ENCODE measurements at places on chromosomes 7 and 10.

GRCh38 chr7:112173568-112173905 lies 32.7 kb downstream of the DOCK4 start:
- H3K27me3 ChIP-seq, result no peaks in the 10 kb centered on the region
- H3K4me1 ChIP-seq, result peaks cover 7% of the 10 kb centered on the region
- no peak overlapping the region for H3K27ac ChIP-seq
- H3K36me3 ChIP-seq, result no peaks in the 10 kb centered on the region
- DNase-seq, result no peak
- H3K4me3 ChIP-seq, result no peak overlapping the region

- no peak overlapping the region for H3K4me3 ChIP-seq
- H3K36me3 ChIP-seq, result no peaks in the 10 kb centered on the region
- peaks cover 8% of the 10 kb centered on the region for H3K4me1 ChIP-seq
Measured at GRCh38 chr7:90680484-90680883, 84.4 kb downstream of the CDK14 start.

GRCh38 chr7:100011516-100011915 lies 3.9 kb upstream of the ZKSCAN1 start:
- H3K27ac ChIP-seq, result no peak overlapping the region
- H3K36me3 ChIP-seq, result no peaks in the 10 kb centered on the region
- peaks cover 3% of the 10 kb centered on the region for H3K4me1 ChIP-seq
- DNase-seq, result no peak

DNA sequence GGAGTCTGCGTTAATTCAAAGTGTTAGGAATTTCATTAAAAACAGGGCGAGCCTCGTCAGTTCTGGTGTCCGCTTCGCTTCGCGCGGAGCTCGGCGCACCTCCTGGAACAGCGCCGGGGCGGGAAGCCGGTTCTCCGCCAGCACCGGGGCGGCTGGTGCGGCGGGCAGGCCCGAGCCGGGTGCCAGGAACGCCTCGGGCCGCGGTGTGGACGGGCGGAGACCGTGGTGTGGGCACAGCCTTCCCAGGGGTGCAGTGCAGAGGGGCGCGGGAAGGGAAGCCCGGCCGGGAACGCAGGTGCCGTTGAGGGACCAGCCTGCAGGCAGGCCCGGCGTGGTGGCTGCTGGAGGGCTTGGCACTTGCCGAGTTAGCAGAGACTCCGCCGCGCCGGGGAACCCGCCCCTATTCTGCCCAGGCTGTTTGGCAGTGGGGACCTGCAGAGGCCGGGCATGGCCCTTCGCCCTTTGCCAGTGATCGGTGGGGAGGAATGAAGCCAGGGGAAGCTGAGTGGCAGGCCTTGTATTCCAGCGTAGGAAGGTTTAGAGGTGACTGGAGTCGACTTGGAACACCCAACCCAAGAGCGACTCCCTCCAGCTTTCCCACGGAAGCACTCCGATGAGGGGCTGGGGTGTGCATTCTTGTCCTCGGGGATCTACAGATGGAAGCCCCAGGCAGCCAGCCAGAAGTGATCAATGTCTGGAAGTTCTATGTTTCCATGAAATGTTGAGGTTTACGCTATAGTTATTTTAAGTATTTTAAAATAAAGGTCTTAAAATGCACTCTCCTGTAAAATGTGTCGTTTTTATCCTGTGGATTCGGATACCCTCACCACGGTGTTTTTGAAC lies 945 bp upstream of the RHEB start:
- peak overlapping the region; percentile 91 for H3K27ac ChIP-seq
- no peak for DNase-seq
- H3K36me3 ChIP-seq, result no peaks in the 10 kb centered on the region

DNA sequence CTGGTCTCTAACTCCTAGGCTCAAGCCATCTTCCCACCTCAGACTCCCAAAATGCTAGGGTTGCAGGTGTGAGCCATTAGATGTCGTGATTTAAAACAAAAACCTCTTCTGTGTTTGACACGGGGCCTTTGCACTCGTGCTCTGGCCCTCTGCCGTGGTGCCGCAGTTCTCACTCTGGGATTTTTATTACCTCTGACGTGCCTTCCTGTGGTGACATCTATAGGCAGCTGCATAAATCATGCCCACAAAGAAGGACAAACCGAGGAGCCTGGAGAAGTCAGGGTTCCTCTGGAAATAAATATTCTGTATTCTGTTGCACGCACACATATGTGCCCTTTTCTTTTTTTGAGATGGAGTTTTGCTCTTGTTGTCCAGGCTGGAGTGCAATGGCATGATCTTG lies 25.9 kb upstream of the OCM start:
- H3K36me3 ChIP-seq, result no peaks in the 10 kb centered on the region
- H3K27ac ChIP-seq, result no peak overlapping the region
- no peak for DNase-seq
- H3K27me3 ChIP-seq, result no peaks in the 10 kb centered on the region
- no peak overlapping the region for H3K4me3 ChIP-seq

DNA sequence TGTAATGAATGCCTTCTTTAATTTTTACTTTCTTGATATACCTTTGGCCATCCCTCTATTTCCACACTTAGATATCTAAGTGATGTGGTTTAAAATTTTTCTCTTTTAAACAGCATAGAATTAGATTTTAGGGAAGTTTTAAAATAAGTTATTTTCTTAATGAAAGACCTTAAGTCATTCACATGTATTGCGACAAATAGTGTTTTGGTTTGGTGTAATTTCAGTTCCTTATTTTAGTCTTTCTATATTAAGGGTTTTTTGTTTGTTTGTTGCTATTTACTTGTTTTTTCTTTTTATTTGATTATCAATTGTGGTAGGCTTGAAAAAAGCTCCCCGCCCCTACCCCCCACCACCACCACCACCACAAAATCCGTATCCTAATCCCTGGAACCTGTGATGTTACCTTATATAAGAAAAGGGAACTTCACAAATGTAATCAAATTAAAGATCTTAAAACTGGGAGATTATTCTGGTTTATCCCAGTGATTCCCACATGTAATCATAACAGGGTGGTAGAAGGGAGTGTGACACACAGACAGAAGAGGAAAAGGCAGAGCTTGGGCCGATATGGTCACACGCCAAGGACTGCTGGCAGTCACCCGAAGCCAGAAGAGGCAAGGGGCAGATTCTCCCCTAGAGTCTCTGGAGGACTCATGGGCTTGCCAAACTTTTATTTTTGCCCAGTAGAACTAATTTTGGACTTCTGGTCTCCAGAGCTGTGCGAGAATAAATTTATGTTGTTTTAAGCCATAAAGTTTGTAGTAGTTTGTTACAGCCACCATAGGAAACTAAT lies 149.7 kb downstream of the NPSR1 start:
- no peak for DNase-seq
- H3K4me3 ChIP-seq, result no peak overlapping the region
- H3K4me1 ChIP-seq, result no peaks in the 10 kb centered on the region
- no peaks in the 10 kb centered on the region for H3K36me3 ChIP-seq
- no peak overlapping the region for H3K27ac ChIP-seq

All from neuronal stem cell (in vitro differentiated cells).